Activated T-cell treated with anti-CD3 and anti-CD28 coated beads for 48 hours (primary cell): ENCODE measurements at places on chromosomes 5 and 9.

DNA sequence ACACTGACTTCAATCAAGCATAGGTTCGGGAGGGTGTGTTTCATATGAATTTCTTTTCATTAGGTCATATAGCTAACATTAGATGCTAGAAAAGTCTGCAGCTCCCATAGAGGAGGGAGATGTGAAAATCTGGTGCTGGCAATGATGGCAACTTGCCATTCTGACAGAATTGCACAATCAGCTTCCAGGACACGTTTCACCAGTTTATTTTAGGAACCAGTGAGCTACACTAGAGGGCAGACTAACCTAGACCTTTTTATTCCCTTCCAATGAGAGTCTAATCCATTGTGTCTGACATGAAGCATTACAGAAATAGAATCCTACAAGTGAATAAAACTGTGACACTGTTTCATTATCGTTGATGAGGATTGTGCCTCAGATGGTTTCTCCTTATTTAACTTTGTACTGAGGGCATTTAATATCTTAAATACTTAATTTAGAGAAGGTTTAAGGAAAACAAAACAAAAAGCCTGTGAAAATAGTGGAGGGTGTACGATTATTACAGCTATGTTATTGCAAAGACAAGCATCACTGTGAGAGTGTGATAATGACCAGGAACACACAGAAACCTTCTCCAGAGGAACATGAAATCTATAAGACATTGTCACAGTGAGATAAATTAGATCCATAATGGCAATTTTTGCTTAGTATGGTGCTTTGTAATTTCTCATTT, 363.3 kb upstream of the RPS23 start:
- no peak for DNase-seq

GRCh38 chr5:131877873-131878272, 67.6 kb downstream of the MEIKIN start:
- DNase-seq = no peak

GRCh38 chr5:110377943-110378342, 348.5 kb downstream of the TMEM232 start:
- no peak for DNase-seq

DNA sequence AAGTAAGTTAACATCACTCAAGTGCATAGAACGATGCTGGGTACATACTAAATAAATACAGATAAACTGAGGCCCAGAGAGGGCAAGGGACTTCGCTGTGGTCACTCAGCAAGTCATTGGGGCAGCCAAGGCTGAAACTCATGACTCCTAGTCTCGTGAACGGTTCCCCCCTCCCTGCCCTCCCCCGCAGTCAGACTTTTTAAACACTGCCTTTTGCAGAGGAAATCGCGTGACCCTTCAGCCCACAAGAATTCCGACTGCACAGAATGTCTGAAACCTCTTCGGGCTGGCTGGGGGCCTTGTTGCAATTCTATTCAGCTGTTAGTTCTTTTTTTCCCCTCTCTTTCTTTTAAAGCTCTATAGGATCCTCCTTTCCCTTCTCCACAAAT, 28.1 kb downstream of the NEK6 start:
- DNase-seq = peak; percentile 43

DNA sequence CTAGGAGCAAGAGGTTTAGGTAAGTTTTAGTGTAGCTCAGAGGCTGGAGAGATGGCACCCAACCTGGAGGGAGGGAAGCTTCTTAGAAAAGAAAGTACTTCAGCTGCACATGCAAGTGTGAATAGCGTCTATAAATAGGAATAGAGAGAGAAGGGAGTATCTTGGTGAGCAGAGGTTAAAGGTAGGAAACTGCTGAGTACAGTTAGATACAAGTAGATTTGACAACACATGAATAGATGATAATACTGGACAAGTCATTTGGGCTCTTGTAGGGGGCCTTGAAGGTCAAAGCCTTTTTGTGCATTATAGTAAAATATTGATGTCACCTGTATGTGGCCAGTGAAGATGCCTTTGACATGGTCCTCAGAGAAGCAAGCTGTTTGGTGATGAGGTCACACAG, 34.2 kb downstream of the ANP32B start:
- no peak for DNase-seq

DNA sequence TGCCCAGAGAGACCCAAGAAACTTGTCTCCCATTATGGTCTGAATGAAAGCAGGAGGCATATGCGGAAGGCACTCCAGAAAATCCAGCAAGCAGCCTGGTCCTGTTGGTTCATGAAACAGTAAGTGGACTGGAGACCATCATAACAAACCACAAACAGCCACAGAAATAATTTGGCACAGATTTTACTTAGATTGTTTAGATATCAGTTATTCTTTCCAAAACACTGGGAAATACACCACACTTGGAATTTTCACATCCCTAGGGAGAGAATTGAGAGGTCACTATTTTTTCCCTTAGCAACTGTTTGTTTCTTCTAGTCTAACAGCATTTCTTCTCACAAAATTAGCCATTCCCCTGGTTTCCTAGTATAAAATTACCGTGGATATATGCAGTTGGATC, 300.8 kb downstream of the OSTF1 start:
- no peak for DNase-seq

DNA sequence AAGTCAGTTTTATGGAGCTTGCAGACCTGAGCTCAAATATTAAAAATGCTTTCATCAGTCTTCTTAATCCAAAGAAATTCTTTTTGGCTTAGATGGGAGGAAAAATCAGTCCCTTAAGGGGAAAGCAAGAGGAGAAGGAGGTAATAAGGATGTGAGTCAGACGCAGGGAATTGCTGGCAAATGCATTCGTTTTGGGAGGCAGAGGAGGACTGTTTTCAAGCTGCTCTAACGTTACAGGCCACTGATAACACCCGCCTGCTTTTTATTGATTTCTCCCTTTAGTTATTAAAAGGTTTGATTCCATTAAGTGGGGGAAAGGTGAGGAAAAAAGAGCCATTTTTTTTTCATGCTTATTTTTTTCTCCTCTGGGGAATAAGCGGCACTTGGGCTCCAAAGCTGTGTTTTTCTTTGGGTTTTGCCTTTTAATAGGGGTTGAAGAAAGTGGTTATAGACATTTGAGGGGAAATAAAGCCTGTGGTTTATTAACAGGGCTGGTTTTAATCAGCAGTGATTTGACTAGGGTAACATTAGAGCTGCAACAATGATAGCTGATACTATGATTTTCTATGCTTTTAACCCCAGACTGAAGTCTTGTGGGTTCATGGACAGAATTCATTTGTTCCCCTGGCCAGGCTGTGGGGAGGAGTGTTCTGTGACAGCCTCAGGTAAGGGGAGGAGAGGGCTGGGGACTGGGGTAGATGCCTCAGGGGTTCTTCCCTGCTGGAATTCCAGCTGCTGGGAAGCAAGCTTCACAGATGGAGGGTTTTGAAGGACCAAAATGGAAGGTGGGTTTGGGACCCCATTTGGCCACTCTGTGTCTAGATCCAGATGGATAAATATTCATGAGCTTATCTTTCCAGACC, 225.2 kb downstream of the GAS1 start:
- no peak for DNase-seq

DNA sequence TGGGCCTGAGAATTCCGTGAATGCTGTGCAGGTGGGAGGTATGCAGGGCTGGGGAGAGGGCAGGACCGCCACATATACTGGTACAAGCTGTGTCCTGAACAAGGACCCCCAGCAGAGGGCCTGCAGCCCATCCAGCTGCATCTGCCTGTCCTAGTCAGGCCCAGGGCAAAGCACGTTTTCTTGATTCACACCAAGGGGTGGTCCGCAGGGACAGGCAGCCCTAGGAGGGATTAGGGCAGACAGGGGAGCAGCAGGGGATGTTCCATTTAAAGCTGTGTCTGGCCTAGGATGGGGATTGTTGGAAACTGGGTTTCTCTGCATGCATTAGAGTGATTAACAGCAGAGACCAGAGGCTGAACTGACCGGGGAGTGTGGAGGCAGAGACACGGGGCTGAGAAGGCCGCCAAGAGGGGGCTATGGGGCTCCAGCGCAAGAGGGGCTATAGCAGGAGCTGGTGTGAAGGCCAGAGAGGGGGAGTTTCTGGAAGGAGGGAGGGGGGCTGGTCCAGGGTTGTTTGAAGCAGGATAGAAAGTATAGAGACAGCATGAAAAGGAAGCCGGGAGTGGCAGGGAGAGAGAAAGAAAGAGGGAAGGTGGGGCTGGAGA, 2.7 kb downstream of the GRM6 start:
- no peak for DNase-seq
